SIG-M5 (cell line): ENCODE measurements at places on chromosomes 6 and 20.

DNA sequence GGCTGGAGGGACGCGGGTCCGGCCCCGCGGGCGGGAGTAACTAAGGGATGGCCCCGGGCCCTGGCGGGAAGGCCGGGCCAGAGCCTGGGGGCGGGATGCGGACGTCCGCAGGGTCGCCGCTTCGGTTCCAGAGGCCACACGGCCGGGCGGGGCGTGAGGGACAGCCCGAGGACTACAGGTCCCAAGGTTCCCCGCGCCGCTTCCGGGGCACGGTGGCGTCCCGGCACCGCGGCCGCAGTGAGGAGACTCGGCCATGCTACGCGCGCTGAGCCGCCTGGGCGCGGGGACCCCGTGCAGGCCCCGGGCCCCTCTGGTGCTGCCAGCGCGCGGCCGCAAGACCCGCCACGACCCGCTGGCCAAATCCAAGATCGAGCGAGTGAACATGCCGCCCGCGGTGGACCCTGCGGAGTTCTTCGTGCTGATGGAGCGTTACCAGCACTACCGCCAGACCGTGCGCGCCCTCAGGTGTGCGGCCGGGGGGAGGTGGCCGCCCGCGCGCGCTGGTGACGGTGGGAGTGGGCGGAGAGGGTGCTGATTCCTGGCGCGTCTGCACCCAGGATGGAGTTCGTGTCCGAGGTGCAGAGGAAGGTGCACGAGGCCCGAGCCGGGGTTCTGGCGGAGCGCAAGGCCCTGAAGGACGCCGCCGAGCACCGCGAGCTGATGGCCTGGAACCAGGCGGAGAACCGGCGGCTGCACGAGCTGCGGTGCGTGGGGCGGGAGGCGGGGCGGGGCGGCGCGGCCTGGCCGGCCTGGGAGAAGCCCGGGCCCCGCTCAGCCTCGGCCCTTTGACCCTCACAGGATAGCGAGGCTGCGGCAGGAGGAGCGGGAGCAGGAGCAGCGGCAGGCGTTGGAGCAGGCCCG is at the start of gene MRPS26:
MRPS26 (plus strand) TSS at position 237 of the 861 bp plus-strand sequence; CDS start at position 254, 17 bp downstream.
- DNase-seq, result no peak

- DNase-seq, result no peak
Measured at GRCh38 chr6:4774296-4774695, 1.9 kb upstream of the CDYL start.

- no peak for DNase-seq
Measured at GRCh38 chr20:39210341-39211036, 248.3 kb downstream of the DHX35 start.

- no peak for DNase-seq
Measured at GRCh38 chr20:57390604-57391438, at the start of gene RBM38. RBM38 (plus strand) TSS chr20:57391396; CDS start chr20:57391582, 186 bp downstream.

DNA sequence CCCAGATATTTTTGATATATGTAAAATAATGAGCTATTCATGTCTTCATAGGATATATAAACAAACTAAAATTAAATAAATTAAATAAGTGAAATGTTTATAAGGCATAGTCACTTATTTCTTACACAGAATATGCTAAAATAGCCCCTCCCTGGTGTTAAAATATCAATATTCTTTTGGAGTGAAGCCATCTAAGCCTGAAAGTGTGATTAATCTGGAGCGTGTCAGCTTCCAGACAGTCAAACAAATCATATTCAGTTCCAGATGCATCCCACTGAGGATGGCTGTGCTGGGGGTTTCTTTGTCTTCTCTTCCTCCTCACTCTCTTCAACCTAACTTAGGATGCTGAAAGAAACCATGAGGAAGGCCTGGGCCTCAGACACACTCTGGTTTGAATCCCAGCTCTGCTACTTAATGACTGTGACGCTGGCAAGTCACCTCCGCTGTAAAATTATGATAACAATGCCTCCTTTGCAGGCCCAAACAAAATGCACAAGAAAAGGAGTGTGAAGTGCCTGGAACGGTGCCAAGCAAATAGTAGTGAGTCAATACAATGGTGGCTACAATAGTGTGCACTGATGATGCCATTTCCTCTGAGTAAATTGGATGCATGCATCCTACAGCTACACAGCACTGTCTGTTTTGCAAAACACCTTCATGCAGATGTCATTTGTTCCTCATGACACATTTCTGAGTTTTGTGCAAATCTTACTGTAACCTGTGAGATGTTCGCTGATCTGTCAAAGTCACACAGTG is 161.4 kb downstream of the FOXC1 start:
- no peak for DNase-seq

DNA sequence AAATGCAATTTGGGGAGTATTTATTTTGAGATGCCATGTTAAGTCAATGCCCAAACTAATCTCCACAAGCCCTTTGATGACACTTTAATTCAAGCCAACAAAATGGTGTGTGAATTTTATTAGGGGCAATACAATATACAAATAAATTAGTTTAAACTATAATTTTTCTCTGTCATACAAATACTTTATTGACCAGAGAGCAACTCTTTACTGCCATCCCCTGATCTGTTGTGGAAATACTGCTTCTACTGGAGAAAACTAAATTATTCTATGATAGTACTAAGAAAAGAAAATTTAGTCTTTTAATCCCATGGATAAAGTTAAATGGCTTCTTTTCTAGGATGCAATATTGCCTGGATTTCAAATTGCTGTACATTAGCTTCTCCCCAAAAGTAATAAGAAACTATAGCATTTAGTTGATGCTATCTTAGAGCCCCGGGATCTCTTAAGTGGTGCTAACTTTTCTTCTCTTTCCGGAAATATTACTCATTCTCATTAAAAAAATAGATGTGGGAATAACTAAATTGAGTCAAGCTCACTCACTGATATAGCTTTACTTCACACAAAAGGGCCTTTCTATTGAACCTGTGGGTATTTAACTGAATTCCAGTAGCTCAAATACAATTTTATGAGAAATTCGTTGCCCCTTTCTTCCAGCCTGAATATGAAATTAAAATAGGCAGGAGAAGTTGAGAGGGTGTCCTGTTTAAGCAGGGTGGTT is 49.2 kb downstream of the SMPDL3A start:
- DNase-seq, result no peak

- no peak for DNase-seq
Measured at GRCh38 chr6:106628658-106629102, 618 bp downstream of the RTN4IP1 start.

GRCh38 chr20:60219231-60219630 is 261.0 kb downstream of the CDH26 start:
- no peak for DNase-seq

GRCh38 chr6:119024111-119024510 is 54.4 kb downstream of the FAM184A start:
- no peak for DNase-seq

- DNase-seq, result no peak
Measured at GRCh38 chr6:43453831-43454230, 1.5 kb downstream of the DLK2 start.

DNA sequence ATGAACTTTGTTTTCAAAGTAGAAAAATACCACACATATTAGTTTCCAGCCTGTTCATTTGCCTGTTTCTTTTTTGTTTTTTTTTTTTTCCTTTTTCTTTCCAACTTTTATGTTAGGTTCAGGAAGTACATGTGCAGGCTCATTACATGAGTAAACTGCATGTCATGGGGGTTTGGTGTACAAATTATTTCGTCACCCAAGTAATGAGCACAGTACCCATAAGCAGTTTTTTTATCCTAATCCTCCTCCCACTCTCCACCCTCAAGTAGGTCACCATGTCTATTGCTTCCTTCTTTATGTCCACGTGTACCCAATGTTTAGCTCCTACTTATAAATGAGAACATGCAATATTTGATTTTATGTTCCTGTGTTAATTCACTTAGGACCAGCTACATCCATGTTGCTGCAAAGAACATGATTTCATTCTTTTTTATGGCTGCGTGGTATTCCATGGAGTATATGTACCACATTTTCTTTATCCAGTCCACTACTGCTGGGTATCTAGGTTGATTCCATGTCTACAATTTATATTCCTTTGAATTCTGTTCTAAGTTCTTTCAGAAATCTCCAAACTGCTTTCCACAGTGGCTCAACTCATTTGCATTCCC is 31.8 kb downstream of the SNX14 start:
- DNase-seq, result no peak

GRCh38 chr20:58039274-58040092 is 189.0 kb downstream of the ANKRD60 start:
- no peak for DNase-seq

- no peak for DNase-seq
Measured at GRCh38 chr6:161449521-161449920, 175.7 kb upstream of the AGPAT4 start.

DNA sequence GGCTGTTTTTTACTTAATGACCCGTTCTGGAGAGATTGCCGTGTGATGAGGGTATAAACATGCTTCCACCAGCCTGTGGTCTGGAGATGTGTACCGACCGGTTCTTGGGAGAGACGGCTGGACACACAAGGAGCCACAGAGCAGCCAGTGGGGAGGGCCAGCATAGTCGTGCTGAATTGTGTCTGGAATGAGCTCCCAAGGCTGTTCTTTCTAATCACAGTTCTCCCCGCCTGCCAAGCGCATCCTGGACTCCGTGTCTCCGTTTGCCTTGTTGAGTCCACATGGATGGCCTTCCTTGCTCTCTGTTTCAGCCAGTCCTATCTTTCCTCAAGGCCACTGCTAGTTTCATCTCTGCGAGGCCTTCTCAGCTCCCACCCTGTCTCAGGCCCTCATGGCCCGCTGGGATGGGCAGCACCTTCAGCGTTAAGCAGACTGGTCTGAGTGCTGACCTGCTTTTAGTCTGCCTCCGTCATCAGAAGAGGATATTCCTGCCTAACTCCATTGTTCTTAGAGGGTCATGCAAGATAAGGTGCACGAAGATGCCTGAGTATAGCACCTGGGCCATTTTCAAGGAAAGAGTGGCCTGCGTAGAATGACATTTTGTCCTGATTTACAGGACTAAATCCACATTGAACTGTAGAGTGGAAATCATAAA is 20.6 kb downstream of the MANBAL start:
- DNase-seq, result no peak

- no peak for DNase-seq
Measured at GRCh38 chr20:39188266-39188765, 226.2 kb downstream of the DHX35 start.
